HCT116 (cell line): ENCODE measurements at places on chromosomes 16 and 17.

GRCh38 chr16:3822366-3823045, 58.0 kb downstream of the CREBBP start:
- no peak for DNase-seq

- DNase-seq, result no peak
Measured at GRCh38 chr17:10775740-10776356, 28.1 kb downstream of the TMEM238L start.

DNA sequence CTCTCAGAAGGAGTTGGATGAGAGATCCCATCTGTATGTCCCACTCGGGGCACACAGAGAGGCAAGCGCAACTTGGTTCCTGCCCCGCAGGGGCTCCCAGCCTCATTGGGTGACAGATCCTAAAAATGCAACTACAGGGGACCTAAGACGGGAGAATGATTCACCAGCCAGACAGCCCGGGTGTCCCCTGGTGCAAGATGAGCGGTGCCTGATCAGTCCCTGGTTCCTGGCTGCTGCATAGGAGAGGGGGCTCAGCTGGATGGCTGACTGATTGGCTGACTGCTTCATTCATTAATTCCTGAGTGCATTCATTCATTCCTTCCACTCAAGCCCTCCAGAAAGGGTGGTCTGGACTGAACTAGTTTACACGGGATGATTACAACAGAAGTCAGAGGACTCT, 22.0 kb downstream of the WNT3 start:
- DNase-seq, result no peak

DNA sequence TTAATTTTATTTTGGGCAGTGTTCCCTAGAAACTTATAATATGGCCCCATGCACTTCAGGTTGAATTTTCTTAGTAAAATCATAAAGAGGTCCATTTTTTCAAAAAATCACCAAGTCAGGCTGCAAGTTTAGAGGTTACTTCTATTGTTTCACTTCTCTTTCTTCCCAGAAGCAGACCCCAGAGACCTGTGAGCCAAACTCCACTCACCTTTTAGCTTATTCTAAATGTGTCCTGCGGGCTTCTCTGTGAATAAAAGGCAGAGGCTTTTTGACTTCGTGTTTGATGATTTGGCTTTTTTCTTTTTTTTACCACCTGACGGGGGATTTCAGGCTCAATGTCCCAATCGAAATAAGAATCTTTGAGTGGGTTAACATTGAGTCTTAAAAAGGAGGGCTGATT, 7.4 kb downstream of the PRKCB start:
- DNase-seq, result no peak

DNA sequence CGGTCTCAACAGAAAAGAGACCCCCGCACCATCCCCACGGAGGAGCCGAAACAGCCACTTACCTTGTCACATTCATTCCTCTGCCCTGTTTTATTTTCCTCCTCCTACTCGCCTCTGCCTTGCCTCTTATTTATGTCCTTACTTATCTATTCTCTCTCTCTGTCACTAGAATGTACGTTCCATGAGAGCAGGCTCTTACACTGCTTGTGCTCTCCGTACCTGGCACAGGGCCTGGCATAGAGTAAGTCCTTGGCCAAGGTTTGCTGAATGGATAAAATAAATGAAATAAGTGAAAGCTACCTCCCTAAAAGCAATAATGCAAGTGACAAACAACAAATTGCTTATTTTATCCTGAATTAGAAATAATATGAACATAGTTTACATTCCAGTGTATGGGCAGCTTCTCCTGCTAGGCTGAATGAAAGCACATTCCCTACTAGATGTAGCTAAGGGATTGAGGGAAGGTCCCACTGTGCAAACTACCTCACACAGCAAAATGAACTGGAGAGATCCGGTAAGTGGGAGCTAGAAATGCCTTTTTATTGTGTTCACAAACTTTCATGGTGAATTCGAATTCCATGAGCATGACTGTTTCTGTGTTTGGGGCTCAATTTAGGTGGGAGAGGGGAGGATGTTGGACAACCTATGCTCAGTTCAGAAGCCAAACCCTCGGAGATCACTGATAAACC, 173.1 kb downstream of the PARN start:
- DNase-seq, result no peak

- DNase-seq, result no peak
Measured at GRCh38 chr16:2280981-2281542, 13.1 kb upstream of the RNPS1 start.

GRCh38 chr17:72517413-72518158, 396.8 kb downstream of the SOX9 start:
- no peak for DNase-seq

GRCh38 chr16:17784073-17784472, 313.3 kb upstream of the XYLT1 start:
- no peak for DNase-seq

DNA sequence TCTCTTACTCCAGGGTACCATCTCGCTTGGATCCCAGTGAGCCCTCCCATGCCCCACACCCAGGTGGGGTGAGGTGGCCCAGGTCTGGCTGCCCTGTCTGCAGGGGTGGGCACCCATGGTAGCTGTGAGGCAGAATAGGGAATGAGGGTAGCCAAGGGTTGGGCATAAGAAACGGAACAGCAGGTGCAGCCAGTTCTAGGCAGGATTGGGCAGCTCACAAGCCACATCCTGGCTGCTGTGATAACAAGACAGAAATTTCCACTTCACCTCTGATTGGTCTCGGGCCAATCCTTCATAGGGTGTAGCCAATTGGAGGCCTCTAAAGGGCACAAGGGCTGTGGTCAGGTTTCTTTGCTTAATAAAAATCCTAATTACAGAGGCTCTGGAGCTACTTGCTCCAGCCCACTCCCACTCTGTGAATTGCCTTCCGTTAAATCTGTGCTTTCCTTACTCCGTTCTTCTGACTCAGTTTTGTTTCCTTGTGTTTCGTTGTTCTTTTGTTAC, 1.5 kb upstream of the ARHGDIG start:
- DNase-seq, result no peak

GRCh38 chr17:55264645-55265298, at the start of gene HLF:
Gene HLF (plus strand): TSS chr17:55264960. CDS start chr17:55265485, 525 bp downstream.
- DNase-seq, result peak; percentile 58

- no peak for DNase-seq
Measured at GRCh38 chr17:80960037-80960796, 31.4 kb upstream of the CHMP6 start.

DNA sequence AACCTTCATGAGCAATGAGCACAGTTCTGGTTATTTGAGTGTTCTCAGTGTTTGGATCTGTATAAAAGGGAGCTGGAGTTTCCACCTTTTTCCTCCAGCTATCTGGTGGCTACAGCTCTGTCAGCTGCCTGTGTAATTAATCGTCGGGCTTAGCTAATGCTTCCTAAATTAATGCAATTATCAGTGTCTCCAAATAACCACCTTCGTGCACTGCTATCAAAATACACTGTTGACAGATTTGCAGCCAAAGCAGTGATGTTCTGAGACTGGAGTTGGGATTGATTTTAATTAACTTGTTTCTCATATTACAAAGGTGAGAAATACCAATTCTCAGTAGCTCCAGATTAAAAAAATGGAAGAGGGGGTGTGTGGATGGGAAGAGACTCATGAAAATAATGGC, 325.8 kb downstream of the CBLN1 start:
- no peak for DNase-seq

DNA sequence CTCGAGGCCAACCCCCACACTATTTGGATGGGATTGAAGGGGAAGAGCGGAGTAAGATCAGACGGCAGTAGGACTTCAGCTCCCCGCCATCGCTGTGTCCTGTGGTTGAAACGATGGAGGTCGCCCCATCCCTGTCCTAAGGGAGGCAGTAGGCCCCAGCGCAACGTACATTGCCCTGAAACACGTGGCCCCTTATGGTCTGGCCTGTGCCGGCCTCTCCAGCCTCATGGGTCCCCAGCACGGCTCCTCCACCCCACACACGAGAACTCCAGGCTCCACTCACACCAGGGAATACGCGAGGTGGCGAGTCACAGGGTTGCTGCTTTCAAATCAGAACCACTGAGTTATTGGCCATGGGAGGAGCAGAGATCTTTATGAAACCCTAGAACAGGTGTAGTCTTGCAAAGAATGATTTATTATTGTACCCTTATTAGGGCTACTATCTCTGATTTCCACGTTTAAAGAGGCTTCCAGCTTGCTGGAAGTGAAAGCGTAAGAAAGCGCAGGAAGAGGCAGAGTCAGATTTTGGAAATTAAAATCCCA, 669 bp upstream of the DCTPP1 start:
- no peak for DNase-seq

- no peak for DNase-seq
Measured at GRCh38 chr17:82941021-82942001, 101.5 kb upstream of the ZNF750 start.

- no peak for DNase-seq
Measured at GRCh38 chr16:68778551-68779231, 41.6 kb downstream of the CDH1 start.

- DNase-seq, result no peak
Measured at GRCh38 chr16:88599825-88600538, 29.8 kb downstream of the ZC3H18 start.

- no peak for DNase-seq
Measured at GRCh38 chr17:28523876-28524275, 17.7 kb downstream of the FOXN1 start.

DNA sequence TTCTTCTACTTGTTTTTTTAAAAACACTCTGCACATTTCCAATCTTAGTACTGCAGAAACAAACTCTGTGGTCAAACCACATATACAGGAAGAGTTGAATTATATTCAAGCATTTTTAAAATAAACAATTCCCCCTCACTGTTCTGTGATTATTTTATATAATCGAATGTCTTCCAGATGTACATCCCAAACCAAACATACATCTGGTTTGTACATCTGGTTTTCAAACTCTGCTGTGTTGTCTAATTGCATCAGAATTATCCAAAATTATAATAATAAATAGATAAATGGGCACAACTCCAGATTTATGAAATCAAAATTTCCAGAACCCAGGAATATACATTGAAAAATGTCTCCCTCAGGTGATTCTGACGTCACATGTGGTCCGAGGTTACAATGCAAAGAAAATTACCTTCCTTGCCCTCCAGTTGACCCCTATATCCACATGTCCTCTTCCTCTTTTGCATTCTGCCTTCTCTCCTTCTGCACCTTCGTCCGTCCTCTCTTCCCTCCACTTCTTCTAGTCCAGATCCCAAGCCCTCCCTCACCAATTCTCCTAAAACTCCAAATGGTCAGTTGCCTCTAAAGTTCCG, 13.3 kb upstream of the CCDC144A start:
- no peak for DNase-seq

GRCh38 chr17:56319531-56319930, 166.3 kb downstream of the ANKFN1 start:
- peak; percentile 55 for DNase-seq

GRCh38 chr17:55527540-55528118, 16.4 kb upstream of the SMIM36 start:
- DNase-seq, result peak; percentile 42

- no peak for DNase-seq
Measured at GRCh38 chr16:78552106-78552675, 452.7 kb downstream of the WWOX start.

- DNase-seq, result no peak
Measured at GRCh38 chr16:27228045-27228444, 24.7 kb downstream of the KDM8 start.

- DNase-seq, result no peak
Measured at GRCh38 chr16:74019612-74020011, 277.0 kb upstream of the PSMD7 start.

DNA sequence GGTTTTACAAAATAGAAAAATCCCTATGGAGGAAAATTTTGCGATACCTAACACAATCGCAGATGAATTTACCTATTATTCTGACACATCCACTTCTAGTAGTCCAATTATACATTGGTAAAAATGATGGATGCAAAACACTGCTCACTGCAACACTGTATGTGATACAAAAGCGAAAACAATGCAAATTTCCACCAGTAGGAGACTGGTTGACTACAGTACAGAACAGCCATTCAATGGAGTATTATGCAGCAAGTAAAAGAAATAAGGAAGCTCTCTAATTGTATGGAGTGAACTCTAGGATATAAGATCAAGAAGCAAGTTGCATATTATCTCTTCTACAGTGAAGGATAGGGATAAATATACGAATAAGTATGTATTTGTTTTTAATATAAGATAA, 48.5 kb downstream of the SETD6 start:
- no peak for DNase-seq

GRCh38 chr17:52995147-52995546, 827.6 kb upstream of the KIF2B start:
- no peak for DNase-seq

DNA sequence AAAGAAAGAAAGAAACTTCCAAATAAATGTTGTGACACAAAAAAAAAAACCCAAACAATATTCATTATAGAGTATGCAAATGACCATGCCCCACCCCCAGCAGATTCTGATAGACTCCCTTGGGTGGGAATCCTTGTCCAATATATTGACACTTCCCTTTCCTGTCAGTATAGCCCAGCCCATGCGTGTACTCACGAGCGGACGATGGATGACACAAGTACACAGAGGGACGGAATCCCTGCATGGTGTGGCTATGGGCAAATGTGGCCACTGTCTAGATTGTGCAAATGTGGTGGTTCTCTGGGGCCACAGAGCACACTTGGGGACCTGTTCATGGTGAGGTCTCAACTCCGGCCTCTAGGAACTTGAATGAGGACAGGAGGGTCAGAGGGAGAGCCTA, 3.1 kb downstream of the RAB37 start:
- DNase-seq, result no peak

- no peak for DNase-seq
Measured at GRCh38 chr16:52805559-52806168, 247.0 kb downstream of the CHD9NB start.

DNA sequence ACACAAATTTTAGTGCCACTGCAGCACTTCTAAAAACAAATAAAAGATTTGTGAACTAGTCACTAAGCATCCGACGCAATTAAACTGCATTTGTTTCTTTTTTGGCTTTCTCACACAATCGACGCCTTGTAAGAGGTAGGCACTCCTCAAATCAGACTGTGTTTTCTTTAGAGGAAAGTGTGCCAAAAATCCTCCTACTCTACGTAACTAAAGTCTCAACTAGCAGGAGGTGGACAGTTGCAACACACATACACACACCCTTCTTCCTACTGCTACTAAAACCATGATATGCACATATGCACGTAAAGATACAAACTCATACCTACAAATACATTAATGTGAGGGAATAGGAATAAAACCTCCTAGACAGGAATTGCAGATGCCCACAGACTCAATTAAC, 844.7 kb upstream of the SOX9 start:
- no peak for DNase-seq

- no peak for DNase-seq
Measured at GRCh38 chr17:68100000-68100641, 64.6 kb downstream of the KPNA2 start.

GRCh38 chr16:89094252-89094879, 714 bp downstream of the ACSF3 start:
- DNase-seq, result no peak

GRCh38 chr16:89737341-89738071, 16.2 kb downstream of the ZNF276 start:
- DNase-seq, result no peak

- no peak for DNase-seq
Measured at GRCh38 chr17:12310811-12311210, 290.1 kb downstream of the MAP2K4 start.

GRCh38 chr16:14244196-14245010, 173.3 kb downstream of the MRTFB start:
- no peak for DNase-seq
